ENCODE measurements at places on chromosomes 7 and 10. TPM values are rescaled to one million over a fixed set of nuclear protein-coding genes. Genes with fewer than 3 reads are reported as not detected.
A peak's percentile ranks its signal among the peaks of the same experiment; 100 is the strongest.

GRCh38 chr7:28132959-28133870 is 47.4 kb downstream of the JAZF1 start:
- no peak for DNase-seq

- peak; percentile 91 for DNase-seq
Measured at GRCh38 chr7:128453836-128454804, 1.6 kb upstream of the HILPDA start.

GRCh38 chr7:93958216-93958615 is 36.7 kb downstream of the GNG11 start:
- DNase-seq: no peak

- no peak for DNase-seq
Measured at GRCh38 chr7:49580000-49580399, 193.4 kb upstream of the VWC2 start.

DNA sequence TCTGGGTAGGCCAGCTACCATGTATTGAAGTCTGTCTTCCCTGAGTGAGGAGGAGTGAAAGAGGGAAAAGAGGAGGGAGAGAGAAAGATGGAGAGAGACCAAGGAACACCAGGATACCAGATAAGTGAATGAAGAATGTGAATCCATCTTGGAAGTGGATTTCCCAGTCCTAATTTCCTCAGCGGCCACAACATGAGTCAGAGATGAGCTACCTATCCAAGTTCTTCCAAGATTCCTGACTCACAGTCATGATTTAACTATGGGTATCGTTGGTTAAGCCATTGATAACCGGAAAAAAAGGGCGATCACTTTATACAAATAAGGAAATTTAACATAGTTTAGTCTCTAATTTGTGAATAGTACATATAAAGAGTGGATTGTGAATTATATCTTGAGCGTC is 561.8 kb downstream of the ATRNL1 start:
- no peak for DNase-seq

GRCh38 chr10:102657451-102657850 is 13.2 kb downstream of the TRIM8 start:
- no peak for DNase-seq

CTTNBP2 gene
- 8.9 TPM for total RNA-seq

All from suprapubic skin (tissue), 4 donors.